Suppressor macrophage treated with lipopolysaccharide for 1 hour (primary cell): ENCODE measurements at places on chromosomes 1 and 21.

DNA sequence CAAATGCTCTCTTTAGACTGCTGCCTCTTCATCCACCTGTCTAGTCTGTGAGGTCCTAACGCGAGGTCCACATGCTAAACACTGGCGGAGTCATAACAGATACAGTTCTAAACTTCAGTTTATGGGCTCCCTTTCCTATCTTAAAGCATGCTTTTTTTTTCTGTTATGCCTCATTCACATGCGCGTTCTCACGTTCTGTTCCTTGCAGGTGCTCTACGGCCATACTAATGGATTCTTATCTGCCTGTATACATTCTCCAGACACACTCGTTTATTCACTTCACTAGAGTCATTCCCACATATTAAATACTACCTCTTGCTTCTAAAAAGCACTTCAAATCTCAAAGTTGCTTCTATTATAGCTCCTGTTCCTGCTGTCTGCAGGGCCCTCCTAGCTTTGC, 38.7 kb downstream of the PHC2 start:
- no peak for DNase-seq

- DNase-seq = no peak
These were observed 682.0 kb downstream of the LTN1 start for GRCh38 chr21:28310711-28311110.

- no peak for DNase-seq
These were observed 11.2 kb downstream of the KIAA1614 start for GRCh38 chr1:180923887-180924286.

DNA sequence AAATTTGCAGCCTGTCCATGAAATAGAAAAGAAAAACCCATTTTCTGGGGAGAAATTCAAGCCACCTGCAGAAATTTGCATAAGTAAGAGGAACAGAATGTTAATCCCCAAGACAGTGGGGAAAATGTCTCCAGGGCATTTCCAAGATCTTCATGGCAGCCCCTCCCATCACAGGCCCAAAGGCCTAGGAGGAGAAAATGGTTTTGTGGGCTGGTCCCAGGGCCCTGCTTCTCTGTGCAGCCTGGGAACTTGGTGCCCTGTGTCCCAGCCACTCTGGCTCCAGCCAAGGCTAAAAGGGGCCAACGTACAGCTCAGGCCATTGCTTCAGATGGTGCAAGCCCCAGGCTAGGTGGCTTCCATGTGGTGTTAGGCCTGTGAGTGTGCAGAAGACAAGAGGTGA, 155.6 kb downstream of the PRDM2 start:
- no peak for DNase-seq

DNA sequence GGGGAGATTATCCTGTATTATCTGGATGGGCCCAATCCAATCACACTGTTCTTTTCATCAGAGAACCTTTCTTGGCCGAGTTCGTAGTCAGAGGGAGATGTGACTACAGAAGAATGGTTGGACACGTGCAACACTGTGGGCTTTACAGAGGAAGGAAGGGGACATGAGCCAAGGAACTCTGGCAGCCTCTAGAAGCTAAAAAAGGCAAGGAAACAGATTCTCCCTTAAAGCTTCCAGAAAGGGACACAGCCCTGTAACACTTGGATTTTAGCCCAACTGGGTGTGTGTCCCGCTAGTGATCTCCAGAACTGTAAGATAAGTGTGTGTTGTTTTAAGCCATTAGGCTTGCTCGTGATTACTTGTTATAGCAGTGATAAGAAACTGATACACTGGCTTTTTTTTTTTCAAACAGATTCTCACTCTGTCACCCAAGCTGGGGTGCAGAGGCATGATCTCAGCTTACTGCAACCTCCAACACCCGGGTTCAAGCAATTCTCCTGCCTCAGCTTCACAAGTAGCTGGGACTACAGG, 53.9 kb upstream of the FBXO28 start:
- no peak for DNase-seq

DNA sequence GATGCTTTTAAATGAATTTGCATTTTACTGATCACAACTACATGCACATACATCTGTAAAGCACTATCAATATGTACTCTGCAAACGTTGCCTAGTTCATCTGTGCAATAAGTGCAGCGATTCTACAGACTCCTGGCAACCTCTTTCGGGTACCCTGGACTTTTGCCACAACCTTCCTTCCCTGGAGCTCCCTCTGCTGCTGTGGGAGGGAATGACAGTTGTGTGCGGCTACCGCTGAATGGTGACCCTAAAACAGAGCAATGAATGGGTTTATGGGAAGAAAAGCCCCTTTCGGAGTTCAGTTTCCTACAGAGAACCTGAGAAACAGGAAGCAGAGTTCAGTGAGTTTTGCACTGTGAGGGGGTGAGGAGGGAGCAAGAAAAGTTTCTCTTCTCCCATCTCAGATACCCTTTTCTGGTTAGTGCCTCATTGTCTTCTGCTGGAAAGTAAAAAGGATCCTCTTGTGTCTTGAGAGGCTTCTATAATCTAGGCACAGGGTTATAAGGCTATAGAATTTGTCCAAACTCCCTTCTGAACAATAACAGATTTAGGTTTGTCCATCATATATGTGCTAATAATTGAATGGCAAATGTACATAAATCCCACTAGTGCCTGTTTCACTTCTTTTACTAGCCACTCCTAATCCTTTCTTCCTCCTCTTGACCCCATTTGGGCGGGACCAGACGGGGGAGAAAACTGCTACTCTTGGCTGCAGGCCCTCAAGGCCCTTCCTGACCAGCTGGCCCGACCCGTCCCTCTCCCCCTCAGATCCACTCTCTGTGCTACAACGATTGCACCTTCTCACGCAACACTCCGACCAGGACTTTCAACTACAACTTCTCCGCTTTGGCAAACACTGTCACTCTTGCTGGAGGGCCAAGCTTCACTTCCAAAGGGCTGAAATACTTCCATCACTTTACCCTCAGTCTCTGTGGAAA, 19.8 kb upstream of the SARS1 start:
- peak; percentile 65 for DNase-seq

- no peak for DNase-seq
These were observed 123.8 kb upstream of the COL6A1 start for GRCh38 chr21:45857761-45858160.

GRCh38 chr1:235054936-235055335, 73.7 kb downstream of the TOMM20 start:
- DNase-seq = peak; percentile 1

DNA sequence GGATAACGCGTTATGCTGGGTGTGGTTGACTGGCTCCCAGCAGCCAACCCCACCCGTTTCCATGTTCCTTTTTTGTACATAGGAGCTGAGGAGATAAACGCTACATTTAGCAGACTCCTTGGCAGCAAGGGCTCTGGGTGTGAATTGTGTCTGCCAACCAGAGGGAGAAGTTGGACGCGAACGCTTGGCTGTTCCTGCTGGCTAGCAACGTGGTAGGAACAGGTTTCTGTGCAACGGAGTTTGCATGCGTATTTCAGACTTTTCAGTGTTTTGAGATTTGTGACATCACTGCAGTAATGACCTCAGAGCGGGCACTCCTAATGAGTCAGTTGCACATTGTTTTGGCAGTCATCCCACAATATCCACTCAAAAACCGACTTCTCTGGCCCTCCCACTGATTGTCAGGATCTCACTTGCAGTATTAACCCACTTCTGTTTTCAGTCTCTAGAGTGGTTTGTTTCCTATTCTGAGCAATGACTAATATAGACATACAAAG, 98.7 kb upstream of the RGS1 start:
- DNase-seq = peak; percentile 98

DNA sequence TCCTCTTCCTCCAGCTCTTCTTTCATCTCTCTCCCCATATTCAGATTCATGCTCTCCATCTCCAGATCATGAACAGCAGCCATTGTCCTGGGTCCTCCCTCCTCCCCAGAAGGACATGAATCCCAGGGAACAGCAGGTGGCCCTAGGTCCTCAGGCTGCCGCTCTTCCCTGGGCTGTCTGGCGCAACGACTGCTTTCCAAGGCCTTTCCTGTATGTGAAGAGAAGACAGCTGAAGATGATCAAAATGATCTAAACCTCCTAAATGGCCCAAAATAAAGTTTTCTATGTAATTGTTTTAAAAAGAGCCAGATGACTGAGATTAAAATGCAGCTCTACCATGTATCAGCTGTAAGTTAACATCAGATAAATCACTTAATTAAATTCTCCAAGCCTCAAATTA, 22.5 kb downstream of the RHBDL2 start:
- DNase-seq = no peak

DNA sequence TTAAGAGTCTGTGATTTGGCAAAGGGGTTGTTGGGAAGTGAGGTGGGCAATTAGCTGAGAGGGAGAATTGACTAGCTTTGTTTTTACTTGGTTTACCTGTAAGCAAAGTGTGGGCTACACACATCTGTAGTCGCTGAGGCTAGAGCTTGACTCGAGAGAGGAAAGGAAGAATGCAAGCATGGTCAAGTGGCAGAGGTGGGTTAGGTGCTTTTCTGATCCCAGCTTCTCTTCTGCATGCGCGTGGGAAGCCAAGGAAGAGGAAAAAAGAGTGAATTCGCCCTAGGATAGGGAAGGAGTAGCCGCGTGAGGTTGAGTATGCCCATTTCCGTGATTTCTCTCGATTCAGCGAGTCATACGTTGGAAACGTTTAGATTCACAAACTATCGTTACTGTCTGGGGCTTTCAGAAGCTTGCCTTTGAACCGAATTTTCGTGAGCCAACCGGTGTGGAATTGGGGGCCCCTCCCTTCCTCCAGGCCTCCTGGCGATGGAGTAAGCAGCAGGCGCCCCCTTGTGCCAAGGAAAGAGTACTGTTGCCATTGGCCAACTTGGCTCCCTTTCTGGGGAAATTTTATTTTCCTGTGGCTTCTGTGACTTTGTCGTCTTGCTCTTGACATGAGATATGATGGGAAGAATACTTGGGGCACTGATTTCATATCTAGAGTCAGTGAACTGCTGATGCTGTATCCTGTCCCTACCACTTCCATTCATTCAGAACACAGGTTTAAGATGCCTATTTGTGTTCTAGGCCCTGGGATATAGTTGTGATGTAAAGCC, 1.3 kb downstream of the PIGV start:
- peak; percentile 91 for DNase-seq

GRCh38 chr1:203842559-203842876, 18.9 kb upstream of the SNRPE start:
- DNase-seq = no peak

DNA sequence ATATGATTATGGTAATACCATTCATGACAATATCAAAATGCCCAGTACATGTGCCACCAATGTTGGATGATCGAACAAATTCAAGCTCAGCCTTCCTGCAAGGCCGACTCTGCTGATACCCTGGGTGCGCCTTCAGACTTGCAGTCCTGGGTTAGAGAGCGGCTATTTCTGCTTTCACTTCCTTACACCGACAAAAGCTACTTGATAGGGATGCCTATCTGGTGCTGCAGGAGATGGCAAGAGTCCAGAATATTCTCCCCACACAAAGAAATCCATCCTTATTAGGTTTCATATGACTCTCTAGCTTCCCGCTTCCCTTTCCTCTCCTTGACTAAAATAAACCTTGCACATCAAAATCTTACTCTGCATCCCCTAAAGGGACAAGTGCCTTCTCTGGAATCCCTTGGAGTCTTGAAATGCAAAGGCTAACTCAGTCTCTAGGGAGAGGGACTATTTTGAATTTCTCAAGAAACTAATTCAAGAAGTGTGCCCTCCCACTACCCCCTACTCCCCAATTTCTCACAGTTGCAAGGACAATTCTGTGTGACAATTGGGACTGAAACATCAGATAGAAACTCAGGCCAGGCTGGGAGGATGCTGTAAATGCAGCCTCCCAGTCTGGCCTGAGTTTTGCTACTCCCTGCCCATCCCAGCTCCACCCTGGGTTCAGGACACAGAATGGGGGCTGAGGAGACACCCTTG, 103.1 kb upstream of the USP24 start:
- peak; percentile 36 for DNase-seq

DNA sequence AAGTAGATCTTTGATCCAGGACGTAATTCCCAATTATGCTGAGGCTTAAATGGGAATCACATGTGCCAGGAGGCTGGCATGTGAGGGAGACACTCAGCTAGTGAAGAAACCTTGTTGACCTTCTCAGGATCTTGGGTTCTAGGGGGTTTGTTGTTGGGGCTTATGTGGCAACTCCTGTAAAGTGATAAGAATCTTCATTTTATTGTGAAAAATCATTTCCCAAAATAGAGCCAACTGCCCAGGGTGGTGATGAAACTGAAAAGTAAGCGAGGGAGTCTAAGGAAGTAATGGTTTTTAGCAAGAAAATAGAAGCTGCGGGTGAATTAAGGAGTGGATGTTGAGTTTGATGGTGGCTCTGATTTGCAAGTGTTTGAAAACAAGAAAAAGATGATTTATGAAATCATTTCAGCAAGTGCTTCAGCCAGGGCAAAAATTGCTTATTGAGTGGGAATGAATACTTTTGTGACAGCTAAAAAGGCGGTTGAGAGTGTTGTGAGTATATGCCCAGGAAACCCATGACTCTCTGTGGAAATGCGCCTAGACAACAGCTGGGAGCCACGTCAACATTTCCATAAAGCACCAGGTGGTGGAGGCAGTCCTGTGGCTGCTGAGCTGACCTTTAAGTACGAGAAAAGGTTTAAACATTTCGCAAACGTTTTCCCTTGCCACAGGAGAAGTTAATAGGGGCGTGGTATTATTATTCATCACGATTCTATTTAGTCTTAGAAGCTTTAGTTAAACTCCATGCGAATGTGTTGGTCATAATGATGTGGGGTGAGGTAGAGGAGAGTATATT, 102.7 kb downstream of the HMGB4 start:
- DNase-seq = no peak

GRCh38 chr1:18174037-18174436, 66.4 kb downstream of the IGSF21 start:
- DNase-seq = no peak

DNA sequence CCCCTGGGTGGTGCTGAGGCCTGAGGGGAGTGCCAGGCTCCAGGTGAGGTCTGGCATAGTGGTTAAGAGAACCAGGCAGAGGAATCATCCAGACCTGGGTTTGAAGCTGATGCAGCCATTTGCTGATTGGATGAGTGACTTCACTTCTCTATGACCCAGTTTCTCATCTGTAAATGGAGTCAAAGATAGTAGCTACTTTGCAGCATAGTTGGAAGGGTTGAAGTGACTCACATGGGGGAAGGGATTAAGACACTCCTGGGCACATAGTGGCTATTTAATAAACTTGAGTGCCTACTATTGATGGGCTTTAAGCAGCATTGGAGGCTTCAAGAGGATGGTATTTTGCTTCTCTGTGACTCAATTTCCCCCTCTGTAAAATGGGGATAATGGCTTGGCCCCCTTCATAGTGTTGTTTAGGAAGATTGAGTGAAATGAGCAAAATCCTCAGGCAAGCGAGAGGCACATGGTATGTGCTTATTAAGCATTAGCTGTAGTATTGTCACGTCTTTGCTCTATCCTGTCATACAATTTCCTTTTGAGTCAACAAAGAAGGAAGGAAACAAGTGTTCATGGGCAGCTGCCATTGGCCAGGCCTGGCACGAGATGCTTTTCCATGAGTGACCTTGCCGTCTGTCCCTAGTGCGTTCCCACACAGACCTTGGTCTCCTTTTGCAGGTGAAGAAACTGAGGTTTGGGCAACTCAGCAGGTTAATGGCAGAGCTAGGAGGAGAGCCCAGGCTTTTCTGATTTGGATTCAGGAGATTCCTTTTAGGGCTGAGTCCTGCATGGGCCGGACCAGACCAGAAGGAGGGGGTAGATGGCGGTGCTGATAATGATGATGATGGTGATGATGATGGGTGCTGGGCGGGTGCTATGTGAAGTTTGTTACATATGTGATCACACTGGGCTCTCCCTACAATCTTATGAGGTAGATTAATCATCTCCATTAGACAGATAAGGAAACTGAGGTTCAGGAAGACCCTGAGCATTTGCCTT, 131.1 kb upstream of the WNT4 start:
- DNase-seq = no peak
